ENCODE measurements at places on chromosomes 5 and 9. TPM values are rescaled to one million over a fixed set of nuclear protein-coding genes. Genes with fewer than 3 reads are reported as not detected.

GRCh38 chr5:63555874-63556273 is 406.4 kb downstream of the HTR1A start:
- no peak for DNase-seq

- no peak for DNase-seq
These were observed 1.1 kb downstream of the ARL15 start for GRCh38 chr5:54309276-54309675.

- DNase-seq: peak; percentile 81
These were observed 144.9 kb downstream of the BARX1 start for GRCh38 chr9:93810028-93810971.

DNA sequence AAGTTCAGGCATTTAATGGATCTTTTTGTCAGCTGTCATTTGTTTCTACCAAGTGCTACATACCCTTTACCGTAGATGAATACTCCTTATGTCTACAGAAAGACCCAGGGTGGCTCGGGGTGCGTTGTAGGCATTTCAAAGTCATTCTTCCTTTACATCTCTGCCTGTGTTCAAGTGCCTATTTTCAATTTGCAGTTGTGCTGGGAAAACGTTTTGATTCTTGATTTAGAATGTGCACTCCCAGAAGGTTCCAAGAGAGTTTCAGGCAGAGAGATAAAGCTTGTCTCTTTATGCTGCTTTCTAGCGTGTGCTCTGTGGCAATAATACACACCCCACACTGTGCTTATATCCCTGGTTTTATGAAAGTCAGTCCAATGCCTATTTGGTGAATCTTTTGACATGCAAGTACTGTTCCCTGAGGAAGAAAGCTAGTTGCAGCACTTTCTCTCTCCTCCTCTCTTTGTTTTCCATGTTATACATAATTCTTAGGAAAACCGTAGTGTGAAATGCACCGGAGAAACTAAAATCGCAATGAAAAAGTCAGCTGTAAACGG is 828.1 kb upstream of the ZNF608 start:
- no peak for DNase-seq

The ARRDC3 gene
- 90.8 TPM for total RNA-seq

Data from osteocyte (in vitro differentiated cells).